ENCODE measurements at places on chromosomes 5 and 9. TPM values are rescaled to one million over a fixed set of nuclear protein-coding genes. Genes with fewer than 3 reads are reported as not detected.
A peak's percentile ranks its signal among the peaks of the same experiment; 100 is the strongest.

GRCh38 chr9:27154908-27155307 lies 45.9 kb downstream of the TEK start:
- H3K4me1 ChIP-seq = no peaks in the 10 kb centered on the region
- no peak overlapping the region for H3K4me3 ChIP-seq
- no peaks in the 10 kb centered on the region for H3K27me3 ChIP-seq
- no peaks in the 10 kb centered on the region for H3K36me3 ChIP-seq

- H3K27me3 ChIP-seq = no peaks in the 10 kb centered on the region
- H3K4me3 ChIP-seq = no peak overlapping the region
- H3K27ac ChIP-seq = no peak overlapping the region
- DNase-seq = no peak
- H3K36me3 ChIP-seq = no peaks in the 10 kb centered on the region
- peaks cover 3% of the 10 kb centered on the region for H3K4me1 ChIP-seq
These were observed 54.9 kb downstream of the SLC44A1 start for GRCh38 chr9:105299190-105299854.

DNA sequence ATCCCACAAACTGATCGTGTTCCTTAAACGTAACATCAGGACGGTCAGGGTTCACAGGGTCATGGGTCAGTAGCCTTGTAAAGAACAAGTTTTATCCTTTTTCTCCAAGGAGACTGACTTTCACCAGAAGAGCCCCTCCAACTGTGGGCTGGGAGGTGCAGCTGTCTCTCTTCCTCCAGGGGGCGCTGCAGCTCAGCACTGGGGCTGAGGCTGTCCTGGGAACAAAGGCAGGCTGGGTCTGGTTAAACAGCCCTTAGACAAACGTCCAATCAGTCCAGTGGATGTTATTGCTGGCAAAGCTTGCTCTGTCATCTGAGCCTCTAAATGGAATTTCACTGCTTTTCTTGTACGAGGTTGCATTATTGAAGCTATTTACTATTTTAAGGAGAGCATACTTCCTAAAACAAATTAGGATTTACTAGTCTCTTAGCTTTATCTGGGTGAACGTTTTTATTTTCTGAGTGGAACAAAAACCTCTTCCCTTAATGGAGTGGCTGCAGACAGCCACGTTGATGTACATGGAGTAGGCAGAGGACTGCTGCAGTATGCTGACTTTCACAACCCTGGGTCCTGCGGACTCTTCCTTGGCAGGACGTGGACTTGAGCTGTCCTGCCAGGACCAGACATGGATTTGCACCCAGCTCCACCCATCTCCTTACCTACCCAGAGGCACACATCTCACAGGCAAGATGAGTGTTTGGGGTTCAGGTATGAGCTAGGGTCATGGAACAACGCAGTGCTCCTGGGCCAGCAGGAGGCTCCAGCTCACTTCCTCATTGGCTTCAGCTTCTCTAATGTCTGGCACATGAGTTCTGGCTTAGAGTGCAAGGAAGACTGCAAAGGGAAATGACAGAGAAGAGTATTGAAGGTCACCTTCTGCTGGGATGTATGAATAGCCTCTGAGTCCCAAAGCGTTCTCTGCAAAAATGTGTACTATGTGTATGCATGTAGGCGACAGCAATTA lies 7.8 kb downstream of the EXOSC2 start:
- no peak overlapping the region for H3K4me3 ChIP-seq
- no peaks in the 10 kb centered on the region for H3K27me3 ChIP-seq
- H3K27ac ChIP-seq = no peak overlapping the region
- no peaks in the 10 kb centered on the region for H3K4me1 ChIP-seq
- DNase-seq = peak; percentile 66

Gene DOLPP1
- total RNA-seq = 1.0 TPM

- no peak overlapping the region for H3K4me3 ChIP-seq
- DNase-seq = no peak
- no peaks in the 10 kb centered on the region for H3K36me3 ChIP-seq
- no peaks in the 10 kb centered on the region for H3K4me1 ChIP-seq
These were observed 133.1 kb downstream of the DOCK8 start for GRCh38 chr9:347667-348292.

DNA sequence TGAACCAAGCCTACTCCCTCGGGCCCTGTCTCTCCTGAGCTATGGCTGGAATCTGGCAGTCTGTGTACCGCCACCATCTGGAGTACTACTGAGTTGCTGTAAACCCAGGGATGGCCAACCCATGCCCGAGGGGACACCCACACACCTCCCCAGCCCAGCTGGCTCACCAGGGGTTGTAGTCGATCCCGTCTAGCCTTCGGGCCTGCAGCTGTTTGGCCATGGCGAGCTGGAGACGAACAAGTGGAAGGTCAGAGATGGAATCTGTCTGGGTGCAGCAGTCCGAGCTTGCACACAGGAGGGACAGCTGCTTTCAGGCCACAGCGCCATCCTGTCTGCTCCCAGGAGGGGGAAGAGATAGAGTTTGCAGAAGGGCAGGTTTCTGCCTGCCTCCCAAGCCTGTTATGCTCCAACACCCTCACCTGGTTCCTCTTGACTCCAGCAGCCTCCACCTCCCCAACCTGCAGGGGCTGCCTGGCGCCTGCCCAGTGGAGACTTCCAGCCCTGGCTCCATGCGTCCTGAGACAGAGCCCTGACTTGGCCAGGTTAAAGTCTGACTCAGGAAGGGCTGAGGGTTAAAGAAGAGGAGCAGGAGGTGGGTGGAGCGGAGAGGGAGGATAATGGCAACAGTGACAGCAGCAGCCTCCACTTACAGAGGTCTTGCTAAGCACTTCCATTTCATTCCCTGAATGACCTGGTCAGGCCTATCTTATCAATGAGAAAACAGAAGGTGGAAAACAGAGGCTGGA lies 15.8 kb upstream of the SPOUT1 start:
- H3K36me3 ChIP-seq = no peaks in the 10 kb centered on the region
- no peak overlapping the region for H3K27ac ChIP-seq

- no peak overlapping the region for H3K4me3 ChIP-seq
- no peak for DNase-seq
- H3K36me3 ChIP-seq = no peaks in the 10 kb centered on the region
These were observed 66.0 kb downstream of the GNAQ start for GRCh38 chr9:77965445-77966123.

DNA sequence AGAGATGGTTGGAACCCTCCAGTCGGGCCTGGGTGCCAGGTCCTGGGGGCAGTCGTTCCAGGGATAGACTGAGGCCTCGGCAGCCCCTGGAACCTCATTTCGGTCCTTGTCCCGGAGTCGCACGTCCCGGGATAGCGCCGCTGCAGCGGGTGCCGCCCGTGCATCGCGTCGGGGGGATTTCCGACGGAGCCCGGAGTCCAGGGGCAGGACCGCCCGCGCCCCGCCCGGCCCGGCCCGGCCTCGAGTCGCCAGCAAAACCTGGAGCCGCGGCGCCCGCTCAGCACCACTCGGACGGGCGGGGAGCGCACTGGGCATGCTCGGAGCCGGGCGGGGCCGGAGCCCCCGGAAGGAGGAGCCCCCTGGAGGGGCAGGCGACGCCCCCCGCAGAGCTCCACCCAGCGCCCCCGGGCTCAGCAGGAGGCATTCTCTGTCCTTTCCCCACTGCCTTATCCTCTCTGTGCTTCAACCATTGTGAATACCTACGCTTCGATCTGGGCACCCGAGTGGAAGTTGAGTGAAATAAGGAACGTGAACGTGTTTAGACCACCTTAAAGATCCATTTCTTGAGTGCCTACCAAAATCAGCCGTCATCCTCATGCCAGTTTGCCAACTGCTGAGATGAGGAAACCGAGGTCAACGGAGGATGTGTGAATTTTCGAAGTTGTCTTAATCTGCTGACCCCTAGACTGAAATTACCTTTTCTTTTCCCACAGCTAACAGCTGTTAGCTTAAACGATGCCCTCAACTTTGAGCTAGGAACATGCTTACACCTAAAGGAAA lies 1.7 kb upstream of the PTPN3 start:
- no peak overlapping the region for H3K27ac ChIP-seq
- H3K36me3 ChIP-seq = no peaks in the 10 kb centered on the region
- peak overlapping the region; percentile 5 for H3K4me3 ChIP-seq
- no peak for DNase-seq
- no peaks in the 10 kb centered on the region for H3K27me3 ChIP-seq

- H3K4me3 ChIP-seq = no peak overlapping the region
- no peak overlapping the region for H3K27ac ChIP-seq
- H3K36me3 ChIP-seq = no peaks in the 10 kb centered on the region
- no peaks in the 10 kb centered on the region for H3K4me1 ChIP-seq
These were observed 117.3 kb upstream of the CDH12 start for GRCh38 chr5:22970491-22970890.

DNA sequence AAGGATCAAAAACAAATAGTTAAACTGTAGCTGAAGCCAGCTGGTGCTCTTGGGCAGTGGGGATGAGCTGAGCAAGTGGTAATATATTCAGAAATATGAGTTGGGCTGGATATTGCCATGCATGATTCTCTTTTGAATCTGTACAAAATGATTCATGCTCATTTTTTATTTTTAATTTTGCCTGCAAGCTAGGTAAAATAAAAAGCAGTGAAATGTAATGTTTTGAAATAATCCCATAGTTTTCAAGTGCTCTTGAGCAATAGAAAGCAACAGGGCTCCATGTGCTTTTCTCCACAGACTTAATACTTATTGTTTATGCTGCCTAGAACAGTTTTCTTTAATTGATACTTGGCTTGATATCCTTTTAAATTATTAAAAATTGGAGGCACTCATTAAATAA lies 489.3 kb downstream of the TLE4 start:
- no peaks in the 10 kb centered on the region for H3K27me3 ChIP-seq
- H3K4me1 ChIP-seq = no peaks in the 10 kb centered on the region
- H3K4me3 ChIP-seq = no peak overlapping the region
- no peak for DNase-seq
- H3K27ac ChIP-seq = no peak overlapping the region

Gene QRFP
- total RNA-seq = not detected

Gene PPP3R2
- total RNA-seq = not detected

Gene SCGB3A2
- total RNA-seq = not detected

Gene PDE6A
- total RNA-seq = not detected

GRCh38 chr9:5438301-5439162 lies 807 bp upstream of the PLGRKT start:
- no peaks in the 10 kb centered on the region for H3K36me3 ChIP-seq
- peak overlapping the region; percentile 89 for H3K4me3 ChIP-seq
- peak overlapping the region; percentile 87 for H3K27ac ChIP-seq
- no peaks in the 10 kb centered on the region for H3K27me3 ChIP-seq
- H3K4me1 ChIP-seq = peaks cover 3% of the 10 kb centered on the region

Gene MINAR2
- total RNA-seq = not detected

GRCh38 chr9:20417373-20418080 lies 204.8 kb downstream of the MLLT3 start:
- no peaks in the 10 kb centered on the region for H3K4me1 ChIP-seq
- H3K36me3 ChIP-seq = no peaks in the 10 kb centered on the region
- no peak overlapping the region for H3K4me3 ChIP-seq
- no peaks in the 10 kb centered on the region for H3K27me3 ChIP-seq
- DNase-seq = no peak

DNA sequence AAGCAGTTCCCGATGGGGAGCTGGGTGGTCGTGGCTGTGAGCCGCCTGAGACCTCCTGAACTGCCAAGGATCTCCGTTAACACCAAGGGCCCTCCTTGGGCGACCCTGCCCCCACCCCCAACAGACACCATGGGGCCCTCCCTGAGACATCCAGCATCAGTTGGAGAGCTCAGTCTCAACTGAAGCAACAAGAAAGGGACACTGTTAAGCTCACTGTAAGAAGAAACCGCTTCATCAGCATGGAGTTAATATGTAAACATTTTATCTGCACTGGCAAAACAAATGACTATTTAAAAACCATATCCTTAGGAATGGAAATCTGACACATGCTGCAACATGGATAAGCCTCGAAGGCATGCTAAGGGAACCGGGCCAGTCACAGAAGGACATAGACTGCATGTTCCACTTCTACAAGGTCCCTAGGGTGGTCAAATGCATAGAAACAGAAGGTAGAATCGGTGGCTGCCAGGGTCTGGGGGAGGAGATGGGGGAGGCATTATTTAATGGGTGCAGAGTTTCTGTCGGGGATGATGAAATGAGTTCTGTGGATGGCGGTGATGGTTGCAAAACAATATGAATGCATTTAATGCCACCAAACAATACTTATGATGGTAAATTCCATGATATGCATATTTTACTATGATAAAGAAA lies 47.4 kb downstream of the ROR2 start:
- H3K36me3 ChIP-seq = no peaks in the 10 kb centered on the region
- H3K27me3 ChIP-seq = no peaks in the 10 kb centered on the region
- no peak for DNase-seq
- H3K4me1 ChIP-seq = peaks cover 41% of the 10 kb centered on the region
- peak overlapping the region; percentile 22 for H3K27ac ChIP-seq

GRCh38 chr5:15425766-15426165 lies 74.2 kb upstream of the FBXL7 start:
- H3K4me1 ChIP-seq = peaks cover 9% of the 10 kb centered on the region
- H3K27me3 ChIP-seq = no peaks in the 10 kb centered on the region
- H3K4me3 ChIP-seq = peak overlapping the region; percentile 22
- no peaks in the 10 kb centered on the region for H3K36me3 ChIP-seq
- peak overlapping the region; percentile 52 for H3K27ac ChIP-seq
- DNase-seq = no peak

GRCh38 chr5:88092958-88093605 lies 175.6 kb downstream of the TMEM161B start:
- no peak overlapping the region for H3K4me3 ChIP-seq
- no peaks in the 10 kb centered on the region for H3K4me1 ChIP-seq
- no peak overlapping the region for H3K27ac ChIP-seq
- no peaks in the 10 kb centered on the region for H3K27me3 ChIP-seq
- no peaks in the 10 kb centered on the region for H3K36me3 ChIP-seq
- DNase-seq = no peak

DNA sequence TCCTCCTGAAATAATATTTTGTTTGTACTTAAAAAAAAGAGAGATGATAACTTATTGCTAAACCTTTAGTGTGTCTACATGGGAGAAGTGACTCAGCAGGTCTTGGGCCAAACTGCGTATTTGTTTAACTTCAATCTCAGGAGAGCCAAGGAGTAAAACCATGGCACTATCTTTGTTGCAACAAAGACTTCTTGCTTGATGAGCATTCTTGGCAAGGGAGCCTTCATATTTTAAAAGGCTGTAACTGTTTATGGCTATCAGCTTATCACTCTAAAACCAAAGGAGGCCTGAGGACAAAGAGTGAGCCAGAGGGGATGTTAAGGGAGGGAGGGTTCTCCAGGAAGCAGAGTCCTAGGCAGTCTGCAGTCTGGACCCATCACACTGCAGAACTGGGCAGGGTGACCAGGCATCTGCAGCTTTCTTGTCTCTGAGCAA lies 216.2 kb upstream of the S1PR3 start:
- no peaks in the 10 kb centered on the region for H3K27me3 ChIP-seq
- peak overlapping the region; percentile 46 for H3K27ac ChIP-seq
- peaks cover 12% of the 10 kb centered on the region for H3K4me1 ChIP-seq
- H3K4me3 ChIP-seq = no peak overlapping the region
- no peaks in the 10 kb centered on the region for H3K36me3 ChIP-seq
- peak; percentile 55 for DNase-seq

- H3K27ac ChIP-seq = no peak overlapping the region
- no peaks in the 10 kb centered on the region for H3K27me3 ChIP-seq
- no peaks in the 10 kb centered on the region for H3K4me1 ChIP-seq
These were observed 34.4 kb upstream of the SARDH start for GRCh38 chr9:133772581-133772980.

DNA sequence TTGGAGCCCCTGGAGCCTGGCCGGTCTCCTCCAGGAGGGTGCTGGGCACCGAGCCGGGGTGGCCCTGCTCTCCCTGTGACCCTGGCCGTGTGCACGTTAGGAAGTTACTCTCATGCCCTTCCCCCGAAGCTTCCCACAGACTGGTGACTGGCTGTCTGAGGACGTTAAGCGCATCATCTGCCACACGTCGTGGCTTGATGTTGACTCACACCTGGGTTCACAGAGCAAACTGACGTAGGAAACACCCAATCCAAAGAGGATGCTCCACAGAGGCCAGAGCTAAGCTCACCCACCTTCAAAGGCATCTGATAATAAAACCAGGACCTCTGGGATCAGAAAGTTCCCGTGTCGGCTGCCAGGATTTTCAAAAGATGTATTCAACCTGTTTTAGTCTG lies 152.9 kb upstream of the PHYKPL start:
- DNase-seq = no peak
- no peaks in the 10 kb centered on the region for H3K36me3 ChIP-seq
- H3K27ac ChIP-seq = no peak overlapping the region
- H3K4me3 ChIP-seq = no peak overlapping the region
